ENCODE measurements at places on chromosomes 5 and 9.

DNA sequence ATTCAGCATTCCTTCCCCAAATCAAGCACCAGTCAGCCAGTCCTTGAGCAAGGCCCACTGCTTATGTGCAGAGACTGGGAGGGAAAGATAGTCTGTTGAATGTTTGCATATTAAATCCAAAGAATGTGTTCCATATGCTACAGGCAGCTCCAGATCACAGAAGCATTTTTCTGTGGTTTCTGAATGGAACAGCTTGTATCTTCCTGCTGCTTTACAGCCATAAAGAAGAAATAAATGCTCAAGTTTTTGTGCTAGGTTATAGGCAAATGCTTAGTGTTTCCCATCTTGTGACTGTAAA lies 310.3 kb downstream of the TRIM36 start:
- DNase-seq: no peak

DNA sequence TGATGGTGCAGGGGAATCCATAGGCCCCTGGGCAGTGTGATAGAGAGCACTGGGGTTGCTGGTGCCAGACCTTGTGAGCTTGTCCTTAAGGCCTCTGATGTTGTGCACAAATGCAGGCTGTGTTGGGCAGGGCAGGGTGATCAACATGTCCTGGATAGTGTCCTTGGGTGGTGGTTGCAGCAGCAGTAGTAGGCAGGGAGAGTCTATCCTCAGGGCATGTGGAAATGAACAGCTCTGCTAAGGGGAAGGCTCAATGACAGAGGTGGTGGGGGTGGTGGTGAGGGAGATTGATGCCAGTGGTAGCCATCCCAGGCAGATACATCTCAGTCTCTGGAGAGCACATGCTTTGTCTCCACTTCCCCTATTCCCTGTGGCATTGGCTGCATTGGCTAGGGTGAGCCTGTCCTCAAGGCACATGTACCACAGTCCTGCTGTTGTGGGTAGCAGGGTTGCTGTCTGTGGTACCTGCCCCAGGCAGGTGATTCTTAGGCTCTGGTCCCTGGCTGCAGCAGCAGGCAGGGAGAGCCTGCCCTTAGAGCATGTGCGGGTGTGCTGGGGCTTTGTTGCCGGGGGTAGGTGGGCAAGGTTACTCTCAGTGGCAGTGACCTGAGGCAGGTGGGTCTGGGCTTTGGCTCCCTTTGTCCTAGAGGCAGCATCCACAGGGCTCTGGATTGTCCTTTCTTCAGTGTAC lies 111.1 kb downstream of the WDR70 start:
- DNase-seq: no peak

DNA sequence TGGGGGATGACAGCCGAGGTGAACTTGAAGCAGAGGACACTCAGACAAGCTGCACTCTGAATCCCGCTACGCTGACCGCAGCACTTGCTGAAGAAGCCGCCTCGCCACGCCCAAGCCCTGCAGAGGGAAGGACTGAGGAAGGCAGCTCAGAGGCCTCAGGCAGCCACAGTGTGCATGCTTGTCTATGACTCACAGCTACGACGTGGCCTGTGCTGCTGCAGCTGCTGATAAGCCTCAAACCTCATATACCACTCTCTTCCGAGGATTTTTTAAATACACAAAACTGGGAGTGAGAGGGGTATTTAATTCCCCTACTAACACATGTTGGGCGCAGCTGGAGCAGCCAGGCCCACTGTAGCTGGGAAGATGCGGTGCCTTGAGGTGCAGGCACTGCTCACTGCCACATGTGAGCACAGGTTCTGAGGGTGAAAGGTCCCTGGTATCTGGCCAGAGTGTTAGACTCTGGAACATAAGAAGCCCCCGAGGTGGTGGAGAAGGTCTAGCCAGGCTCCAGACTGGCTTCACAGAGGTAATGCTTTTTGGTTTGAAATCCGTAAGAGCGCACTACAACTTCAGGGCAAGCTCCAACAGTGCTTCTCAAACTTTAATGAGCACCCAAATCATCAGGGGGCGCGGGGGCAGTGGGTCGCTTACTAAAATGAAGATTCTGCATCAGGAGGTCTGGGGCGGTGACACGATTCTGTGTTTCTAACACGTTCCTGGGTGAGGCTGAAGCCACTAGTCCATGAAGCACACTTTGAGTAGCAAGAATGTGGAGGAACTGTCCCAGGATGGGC lies 196.8 kb downstream of the AUH start:
- peak; percentile 44 for DNase-seq

DNA sequence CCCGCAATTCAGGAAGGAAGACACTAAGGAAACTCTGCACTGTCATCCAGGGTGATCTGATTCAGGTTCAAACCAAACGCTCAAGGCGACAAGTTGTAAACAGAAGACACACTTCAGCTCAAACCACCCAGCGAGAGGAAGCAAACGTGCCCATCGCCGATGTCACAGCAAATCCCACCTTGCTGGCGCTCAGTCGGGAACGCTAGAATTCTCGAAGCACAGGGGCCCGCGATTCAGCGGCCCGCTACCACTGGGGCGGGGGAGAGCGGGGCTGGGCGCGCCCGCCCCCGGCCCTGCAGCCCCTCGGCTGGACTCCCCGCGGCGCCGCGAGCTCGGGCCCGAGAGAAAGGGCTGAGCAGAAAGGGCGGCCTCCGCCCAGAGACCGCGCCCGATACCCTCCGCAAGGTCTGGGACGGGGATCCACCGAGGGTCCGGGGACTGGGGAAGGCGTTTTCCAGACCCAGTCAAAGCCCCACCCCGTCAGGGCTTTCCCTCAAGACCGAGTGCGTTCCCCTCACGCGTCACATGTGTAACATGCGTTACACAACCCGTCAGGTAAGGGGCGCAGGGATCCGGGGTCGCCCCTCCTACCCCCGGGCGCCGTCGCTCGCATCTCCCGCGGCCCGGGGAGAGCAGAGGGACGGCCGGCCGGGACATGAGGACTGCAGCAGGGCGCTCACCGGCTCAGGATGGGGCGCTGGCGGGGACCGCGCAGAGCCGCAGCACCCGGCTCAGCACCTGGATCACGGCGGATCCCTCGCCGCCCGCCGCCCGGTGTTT lies 469 bp downstream of the AGTPBP1 start:
- peak; percentile 32 for DNase-seq

- no peak for DNase-seq
These were observed 1016.3 kb upstream of the SEMA6A start for GRCh38 chr5:117590944-117591343.

GRCh38 chr5:80389580-80389979 lies 18.3 kb upstream of the ZFYVE16 start:
- no peak for DNase-seq

- DNase-seq: no peak
These were observed 93.6 kb downstream of the CDK5RAP2 start for GRCh38 chr9:120486347-120486746.

DNA sequence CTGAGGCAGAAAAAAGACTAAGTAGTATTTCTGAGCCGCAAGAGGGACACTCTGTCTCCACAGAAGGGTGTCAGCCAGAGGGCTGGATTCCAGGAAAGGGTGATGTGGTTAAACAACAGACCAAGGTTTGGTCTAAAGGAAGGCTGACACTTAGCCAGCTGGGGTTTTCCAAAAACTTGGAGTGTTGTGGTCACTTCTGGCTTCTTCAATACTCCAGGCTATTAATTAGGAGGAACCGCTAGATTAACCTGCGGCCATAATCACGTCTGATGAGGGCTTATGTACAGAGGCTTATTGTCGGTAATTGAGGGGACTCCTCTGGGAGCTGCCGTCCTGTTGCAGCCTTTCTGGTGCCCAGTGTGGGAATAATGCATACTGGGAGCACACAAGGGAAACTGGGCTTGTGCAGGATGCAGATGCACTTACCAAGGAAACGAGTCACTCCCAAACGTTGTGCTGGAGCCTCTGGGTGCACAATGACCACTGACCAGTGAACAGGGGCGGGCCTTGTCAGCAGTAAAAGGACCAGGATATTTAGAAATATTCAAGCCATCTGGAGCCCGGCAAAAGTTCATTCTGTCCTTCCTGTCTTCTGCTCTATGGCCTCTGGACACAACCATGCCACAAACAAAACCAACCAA lies 70.2 kb upstream of the TUT7 start:
- no peak for DNase-seq

GRCh38 chr9:17824616-17825264 lies 245.9 kb downstream of the SH3GL2 start:
- DNase-seq: no peak

- DNase-seq: no peak
These were observed 470.5 kb downstream of the PLK2 start for GRCh38 chr5:57989378-57989777.

DNA sequence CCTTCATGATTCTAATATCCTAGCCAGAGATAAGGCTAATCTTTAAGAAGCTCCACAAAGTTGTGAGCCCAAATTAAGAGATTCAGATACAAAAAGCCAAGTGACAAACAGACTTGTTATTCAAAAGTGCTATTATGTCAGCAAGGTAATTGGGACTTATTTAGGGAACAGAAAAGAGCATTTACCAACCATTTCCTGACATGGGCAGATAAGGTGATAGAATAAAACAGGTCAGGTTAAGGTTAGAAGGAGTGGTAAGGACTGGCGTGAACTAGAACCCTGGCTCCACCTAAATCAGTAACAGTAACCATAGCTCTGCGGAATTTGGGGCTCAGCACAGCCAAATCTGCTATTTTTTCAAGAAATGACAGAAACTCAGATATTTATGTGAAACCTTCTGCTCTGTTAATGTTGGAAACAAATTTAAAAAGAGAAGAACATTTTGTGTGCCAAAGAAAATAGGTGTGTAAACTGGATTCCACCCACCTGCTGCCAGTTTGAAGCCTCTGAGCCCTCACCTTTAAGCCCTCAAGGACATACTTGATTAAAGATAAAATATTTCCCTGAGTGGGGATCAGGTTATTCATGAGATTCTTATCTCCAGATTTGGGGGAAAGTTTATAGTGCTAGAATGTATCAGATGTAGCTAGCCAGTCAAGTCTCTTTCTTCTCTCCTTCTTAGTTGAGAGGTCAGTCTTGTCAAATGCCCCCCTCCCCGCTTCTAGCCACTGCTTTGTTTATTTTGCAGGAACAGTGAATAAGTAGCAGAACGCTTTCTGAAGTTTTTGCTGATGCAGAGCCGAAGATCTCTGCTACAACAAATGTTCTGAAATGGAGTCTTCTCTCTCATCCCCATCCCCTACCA lies 10.2 kb upstream of the ERMP1 start:
- DNase-seq: no peak

DNA sequence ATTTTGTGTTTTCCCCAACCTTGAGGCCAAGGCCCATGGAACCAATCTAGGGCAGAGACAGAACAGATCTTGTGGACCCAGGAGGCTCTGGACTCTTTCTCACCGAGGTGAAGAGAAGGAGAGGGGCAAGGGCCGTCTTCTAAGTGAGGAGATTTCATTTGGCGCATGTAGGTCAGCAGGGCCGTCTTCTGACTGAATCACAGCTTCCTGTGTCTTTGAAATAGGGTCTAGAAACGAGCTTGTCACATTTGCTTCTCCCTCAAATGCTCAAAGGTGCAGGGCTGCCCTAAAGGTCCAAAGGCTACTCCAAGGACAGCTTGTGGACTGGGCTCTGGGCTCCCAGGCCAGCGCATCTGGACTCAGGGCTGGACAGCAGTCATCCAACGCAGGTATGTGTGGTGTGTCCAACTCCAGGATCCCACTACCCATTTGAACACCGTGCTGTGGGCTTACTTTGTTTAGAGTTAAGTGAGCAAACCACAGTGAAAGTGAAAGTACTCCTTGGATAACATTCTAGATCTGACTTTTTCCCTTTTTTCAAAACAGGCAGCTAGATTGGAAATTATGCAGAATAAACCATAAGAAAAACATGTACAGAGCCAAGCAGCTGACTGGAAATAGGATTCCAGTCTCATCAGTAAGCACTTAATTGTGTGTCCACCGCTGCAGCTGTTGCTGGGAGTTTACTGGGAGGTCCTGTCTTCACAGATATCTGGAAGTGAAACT lies 357.0 kb downstream of the GADD45G start:
- no peak for DNase-seq

GRCh38 chr5:159038907-159039306 lies 60.8 kb downstream of the EBF1 start:
- no peak for DNase-seq

- no peak for DNase-seq
These were observed 2174.1 kb upstream of the WWC1 start for GRCh38 chr5:166117072-166118066.

- no peak for DNase-seq
These were observed 67.9 kb upstream of the TNFSF8 start for GRCh38 chr9:114998326-114998725.

DNA sequence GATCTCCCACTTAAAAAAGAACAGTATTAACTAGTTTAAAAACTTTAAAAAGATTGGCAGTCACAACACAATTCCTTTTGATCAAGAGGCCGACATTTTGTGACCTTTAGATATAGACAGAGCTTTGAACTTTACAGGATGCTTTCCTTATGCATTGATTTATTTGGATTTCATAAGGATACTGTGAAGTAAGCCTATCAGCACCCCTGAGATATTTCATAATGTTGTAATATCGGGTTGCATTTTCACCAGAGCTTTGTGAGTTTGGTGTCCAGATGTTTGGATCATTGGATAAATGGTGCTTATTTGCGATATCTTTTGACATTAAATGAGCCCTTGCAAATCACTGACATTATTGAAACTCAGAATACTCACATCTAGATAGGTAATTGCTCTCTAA lies 7.7 kb downstream of the PALM2AKAP2 start:
- no peak for DNase-seq

DNA sequence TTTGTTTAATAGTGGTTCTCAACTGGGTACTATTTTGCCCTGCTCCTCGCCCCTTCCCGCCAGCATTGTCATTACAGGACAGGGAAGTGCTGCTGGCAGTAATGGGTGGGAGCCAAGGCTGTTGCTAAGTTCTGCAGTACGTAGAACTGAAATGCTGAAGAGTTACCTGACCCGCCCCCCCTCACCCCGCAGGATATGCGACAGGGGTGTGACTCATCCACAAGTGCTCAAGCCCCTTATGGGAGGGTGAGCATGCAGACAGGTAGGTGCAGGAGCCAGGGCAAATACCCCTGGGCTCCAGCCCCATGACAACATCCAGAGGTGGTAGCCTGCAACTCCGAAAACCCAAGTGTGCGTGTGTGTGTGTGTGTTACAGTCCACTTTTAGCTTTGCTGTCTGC lies 35.7 kb downstream of the LRRC70 start:
- no peak for DNase-seq

- no peak for DNase-seq
These were observed 42.7 kb downstream of the ACER2 start for GRCh38 chr9:19451240-19452087.

DNA sequence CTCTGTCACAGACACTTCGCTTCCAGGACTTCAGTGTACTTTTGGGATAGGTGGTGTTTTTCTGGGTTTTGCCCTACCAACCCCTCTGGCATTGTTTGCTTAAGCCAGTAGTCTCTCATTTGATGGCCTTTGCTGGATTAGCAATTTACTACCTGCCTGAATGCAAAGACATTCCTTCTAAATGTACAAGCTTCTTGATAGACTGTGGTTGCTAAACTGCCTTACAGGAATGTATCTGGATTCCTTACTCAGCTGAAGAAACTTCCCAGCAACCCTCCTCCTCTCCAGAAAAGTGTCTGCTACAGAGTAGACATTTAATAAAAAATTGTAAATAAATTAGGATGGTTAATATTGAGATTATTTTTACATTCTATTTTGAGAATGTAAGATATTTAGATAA lies 1916.7 kb downstream of the EFNA5 start:
- DNase-seq: no peak

All from activated CD8-positive, alpha-beta memory T cell treated with anti-CD3 and anti-CD28 coated beads for 1 hour (primary cell).